ENCODE measurements at places on chromosomes 5 and 9. TPM values are rescaled to one million over a fixed set of nuclear protein-coding genes. Genes with fewer than 3 reads are reported as not detected.
A peak's percentile ranks its signal among the peaks of the same experiment; 100 is the strongest.

Gene PCDHB11
- 0.23 TPM for total RNA-seq

Gene SERF1B
- 9.0 TPM for total RNA-seq

Gene C9
- total RNA-seq: 3,238 TPM

Gene ANXA1
- 15.6 TPM for total RNA-seq

Gene IL3
- not detected for total RNA-seq

DNA sequence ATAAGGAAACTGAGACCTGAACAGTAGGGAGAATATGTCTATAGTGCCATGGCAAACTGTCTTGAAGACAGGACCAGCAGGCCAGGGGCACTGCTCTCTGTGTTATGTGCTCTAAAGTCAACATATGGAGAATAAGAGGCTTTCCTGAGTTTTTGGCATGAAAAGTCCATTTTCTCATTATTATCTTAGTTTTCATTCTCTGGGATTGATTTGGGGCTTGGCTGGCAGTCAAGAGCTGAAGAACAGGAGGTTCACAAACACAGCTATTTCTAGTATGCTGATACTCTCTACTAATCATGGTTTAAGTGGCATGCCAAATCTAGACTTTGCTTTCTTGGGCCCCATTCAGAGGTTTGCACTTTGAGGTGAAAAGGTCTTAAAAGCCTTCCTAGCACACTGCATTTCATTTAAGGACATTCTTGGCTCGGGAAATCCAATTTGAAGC is 404.4 kb downstream of the ZNF608 start:
- no peak for DNase-seq

DNA sequence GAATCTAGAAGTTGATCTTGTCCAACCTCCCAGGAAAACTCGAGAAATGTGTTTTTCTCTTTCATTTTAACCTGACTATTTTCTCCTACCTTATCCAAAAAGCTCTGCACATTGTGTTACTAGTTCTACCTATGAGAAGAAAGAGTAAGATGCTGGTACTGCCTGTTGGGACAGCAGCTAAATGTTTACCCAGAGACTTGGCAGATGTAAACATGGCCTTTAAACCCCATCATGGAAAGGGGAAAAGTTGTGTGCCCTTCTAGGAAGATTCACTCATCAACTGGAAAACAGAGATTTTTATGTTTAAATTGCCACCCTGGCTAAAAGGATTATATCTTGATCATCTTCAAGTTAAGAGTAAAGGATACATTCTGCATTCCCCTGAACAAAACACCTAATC is 3.5 kb downstream of the ARL15 start:
- no peak for DNase-seq

- no peak for DNase-seq
Observed at GRCh38 chr9:3386753-3387152, 139.0 kb downstream of the RFX3 start.

- DNase-seq: no peak
Observed at GRCh38 chr9:18472841-18473251, 1.1 kb upstream of the ADAMTSL1 start.

DNA sequence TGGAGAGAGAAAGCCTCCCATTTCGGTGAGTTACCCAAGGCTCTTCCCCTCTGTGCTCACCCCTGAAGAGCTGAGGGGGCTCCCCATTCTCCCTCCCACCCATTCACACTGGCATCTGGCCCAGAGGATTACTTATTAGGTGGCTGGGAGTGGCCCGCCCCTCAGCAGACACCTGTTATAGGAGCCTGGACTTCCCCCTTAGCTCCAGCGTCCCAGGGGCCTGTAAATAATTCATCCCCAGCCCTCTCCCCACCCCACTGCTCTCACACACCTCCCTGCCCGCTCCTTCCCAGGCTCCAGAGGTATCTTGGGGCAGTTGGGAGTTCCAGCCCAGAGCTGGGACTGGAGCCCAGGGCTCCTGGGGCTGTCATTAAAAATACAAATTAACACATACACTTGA is 11.6 kb upstream of the SLC6A7 start:
- no peak for DNase-seq

GRCh38 chr5:172740428-172741205 is 30.4 kb downstream of the DUSP1 start:
- no peak for DNase-seq

DNA sequence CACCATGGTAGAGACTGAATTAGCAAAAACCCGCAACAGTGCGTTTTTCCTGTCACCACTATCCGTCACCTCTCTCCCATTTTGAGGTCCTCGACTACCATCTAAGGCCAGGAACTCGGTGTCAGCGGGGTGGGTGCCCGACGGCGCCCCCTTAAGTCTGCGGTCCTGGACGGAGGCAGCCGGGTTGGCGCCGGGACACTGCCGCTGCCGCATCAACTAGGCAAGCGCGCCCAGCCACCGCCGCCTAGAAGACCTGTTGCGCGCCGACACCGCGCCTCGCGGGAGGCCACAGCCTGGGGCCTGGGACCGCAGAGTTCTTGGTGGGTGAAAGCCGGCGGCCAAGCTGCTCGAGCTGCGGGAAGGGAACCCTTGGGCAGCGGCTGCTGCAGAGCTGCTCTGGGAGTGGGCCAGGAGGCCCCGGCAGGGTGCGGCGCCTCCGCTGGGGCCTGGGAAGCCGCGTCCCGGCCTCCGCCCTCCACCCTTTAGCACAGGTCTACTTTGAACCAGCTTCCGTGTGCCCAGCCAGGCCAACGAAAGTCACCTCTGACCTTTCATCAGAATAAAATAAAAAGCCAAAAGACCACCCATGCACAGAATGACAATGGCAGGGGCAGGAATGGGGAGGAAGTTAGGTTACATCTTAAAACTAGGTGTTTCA is 3.5 kb downstream of the FOXB2 start:
- no peak for DNase-seq

DNA sequence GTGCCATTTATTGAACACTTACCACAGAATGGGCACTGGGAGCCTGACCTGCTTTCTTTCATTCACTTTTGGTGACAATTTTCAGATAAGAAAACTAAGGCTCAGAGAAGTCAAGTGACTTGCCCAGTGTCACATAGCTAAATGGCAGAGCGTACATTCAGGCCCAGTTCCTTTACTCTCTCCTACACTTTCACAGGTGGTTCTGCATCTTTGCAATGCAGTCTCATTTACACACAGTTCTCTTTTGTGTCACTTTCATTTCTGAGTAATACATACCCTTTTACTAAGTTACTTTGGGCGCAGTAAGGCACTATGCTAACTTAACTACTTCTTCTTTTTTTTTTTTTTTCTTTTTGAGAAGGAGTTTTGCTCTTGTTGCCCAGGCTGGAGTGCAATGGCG is 8.3 kb downstream of the NFIL3 start:
- DNase-seq: no peak

- no peak for DNase-seq
Observed at GRCh38 chr5:157729858-157730257, 1.4 kb upstream of the THG1L start.

DNA sequence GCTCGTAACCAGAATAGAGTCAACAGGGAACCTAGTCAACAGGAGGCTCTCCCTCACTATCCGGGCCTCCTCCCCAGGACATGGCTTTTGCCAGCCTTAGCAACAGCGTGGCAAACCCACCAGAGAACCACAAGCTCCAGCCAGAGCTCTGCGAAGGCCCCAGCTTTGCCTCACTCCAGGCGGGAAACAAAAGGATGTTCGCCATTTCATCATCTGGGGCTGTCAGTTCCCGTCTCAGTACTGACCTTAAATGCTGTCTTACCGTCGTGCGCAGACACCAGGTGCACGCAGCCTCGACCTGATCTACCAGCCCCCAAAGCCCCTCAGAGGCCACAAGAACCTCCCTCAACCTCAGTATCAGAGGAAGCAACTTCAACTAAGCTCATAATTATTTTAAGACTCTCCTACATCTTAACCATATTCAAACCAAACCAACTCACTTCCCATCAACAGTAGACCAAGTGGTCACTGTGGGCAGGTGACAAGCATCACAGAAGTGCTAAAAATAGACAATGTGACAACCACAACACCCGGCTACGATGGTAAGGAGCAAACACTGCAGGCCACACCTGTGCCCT is 71.4 kb downstream of the SEMA4D start:
- DNase-seq: no peak

DNA sequence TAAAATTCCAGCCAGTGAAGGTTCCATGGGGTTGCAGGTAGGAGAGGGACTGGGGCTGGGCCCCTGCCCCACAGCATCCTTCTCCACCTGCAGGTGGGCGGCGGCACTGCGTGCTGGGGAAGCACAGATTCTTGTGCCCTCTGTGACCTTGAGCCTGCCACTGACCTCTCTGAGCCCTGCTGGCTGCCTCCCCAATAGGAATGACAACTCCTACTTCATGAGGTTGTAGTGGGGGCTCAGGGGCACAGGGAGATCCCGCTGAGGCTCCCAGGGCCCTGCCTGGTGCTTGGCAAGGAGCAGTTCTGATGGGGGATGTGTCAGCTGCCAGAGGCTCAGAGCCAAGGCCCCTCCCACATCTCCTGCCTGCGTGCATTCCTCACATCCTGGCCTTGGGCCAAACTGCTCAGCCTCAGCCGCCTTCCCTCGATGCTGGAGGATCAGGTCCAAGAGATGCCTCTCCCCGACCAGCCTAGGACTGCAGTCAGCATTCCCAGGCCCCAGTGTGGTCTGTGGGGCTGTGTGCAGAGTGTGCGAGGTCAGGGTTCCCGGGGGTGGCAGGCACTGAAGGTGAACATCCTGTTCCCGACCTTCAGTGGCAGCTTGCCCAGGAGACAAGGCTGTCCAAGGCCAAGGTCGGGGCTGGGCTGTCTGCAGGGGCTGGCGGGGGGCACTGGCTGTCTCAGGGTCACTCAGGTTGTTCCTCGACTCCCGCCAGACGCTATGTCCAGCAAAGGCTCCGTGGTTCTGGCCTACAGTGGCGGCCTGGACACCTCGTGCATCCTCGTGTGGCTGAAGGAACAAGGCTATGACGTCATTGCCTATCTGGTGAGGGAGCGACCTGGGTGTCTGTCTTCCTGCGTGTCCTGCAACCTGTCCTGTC is 7.0 kb downstream of the ASS1 start:
- DNase-seq: peak; percentile 62

GRCh38 chr5:172235132-172235780 is 41.3 kb downstream of the EFCAB9 start:
- DNase-seq: no peak

DNA sequence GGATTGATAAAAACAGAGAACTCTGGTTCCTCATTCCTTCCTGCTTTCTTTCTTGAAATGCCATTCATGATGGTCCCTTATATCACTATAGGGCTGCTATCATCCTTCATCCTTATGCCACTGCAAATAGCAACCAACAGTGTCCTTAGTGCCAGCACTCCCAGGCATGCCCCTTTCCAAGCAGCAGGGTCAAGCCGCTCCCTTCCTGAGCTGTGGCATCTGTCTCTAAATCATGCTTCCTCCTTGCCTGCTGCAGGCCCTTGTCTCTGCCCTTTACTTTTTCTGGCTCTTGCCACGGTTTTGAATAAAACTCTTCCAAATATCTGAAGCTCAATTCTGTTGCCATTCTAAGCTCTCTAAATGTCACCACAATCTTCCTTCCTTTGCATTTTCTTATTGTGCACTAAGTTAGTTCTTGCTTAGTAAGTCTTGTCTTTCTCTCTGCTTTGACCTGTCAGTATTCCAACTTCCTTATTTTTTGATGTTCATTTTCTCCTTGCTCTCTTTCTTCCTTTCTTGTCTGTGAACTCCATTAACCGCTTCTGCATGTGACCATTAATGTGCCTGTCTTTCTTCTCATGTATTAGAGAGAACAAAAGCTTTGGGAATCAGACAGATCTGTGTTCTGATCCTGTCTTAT is 19.9 kb downstream of the TLR4 start:
- DNase-seq: no peak

DNA sequence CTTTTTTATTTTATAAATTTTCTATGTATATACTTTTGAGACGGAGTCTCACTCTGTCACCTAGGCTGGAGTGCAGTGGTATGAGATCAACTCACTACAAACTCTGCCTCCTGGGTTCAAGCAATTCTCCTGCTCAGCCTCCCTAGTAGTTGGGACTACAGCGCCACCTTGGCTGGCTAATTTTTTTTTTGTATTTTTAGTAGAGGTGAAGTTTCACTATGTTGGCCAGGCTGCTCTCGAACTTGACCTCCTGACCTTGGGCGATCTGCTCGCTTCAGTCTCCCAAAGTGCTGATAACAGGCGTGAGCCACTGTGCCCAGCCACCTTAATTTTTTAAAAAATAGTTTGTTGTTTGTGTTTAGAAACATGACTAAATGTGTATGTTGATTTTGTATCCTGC is 76.6 kb downstream of the FBXO4 start:
- no peak for DNase-seq

- no peak for DNase-seq
Observed at GRCh38 chr9:78248635-78249034, 12.8 kb downstream of the CEP78 start.

DNA sequence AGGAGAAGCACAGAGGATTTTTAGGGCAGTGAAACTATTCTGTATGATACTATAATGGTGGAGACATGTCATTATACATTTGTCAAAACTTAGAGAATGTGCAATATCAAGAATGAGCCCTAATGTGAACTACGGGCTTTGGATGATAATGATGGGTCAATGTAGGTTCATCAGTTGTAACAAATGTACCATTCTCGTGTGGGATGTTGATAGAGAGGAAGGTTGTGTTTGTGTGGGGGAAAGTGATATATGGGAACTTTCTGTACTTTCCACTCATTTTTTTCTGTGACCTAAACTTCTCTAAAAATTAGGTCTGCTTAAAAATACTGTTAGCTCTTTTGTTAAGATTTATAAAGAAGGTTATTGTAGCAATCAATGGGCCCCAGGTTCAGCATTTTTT is 138.9 kb downstream of the SPATA31D1 start:
- DNase-seq: no peak

- no peak for DNase-seq
Observed at GRCh38 chr9:116207371-116208111, 54.0 kb downstream of the PAPPA start.

DNA sequence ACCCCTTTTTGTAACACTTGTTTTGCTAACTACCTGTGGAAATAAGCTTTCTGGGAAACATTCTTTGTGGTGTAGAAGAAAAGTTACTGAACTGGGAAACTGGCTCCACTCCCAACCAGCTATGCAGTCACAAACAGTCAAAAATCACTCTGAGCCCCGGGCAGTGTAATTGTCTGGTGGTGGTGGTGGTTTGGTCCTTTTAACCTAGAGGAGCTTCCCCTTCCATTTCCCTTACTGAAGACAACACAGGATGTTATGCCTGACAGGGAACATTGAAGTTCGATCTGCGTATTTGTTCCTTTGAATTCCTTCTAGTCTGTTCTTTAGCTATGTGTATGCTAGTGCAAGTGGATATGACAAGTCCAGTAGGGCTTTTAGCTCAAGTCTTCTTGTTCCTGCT is 56.8 kb upstream of the TBCA start:
- DNase-seq: no peak

GRCh38 chr9:19233344-19233743 is 2.9 kb downstream of the DENND4C start:
- DNase-seq: no peak

DNA sequence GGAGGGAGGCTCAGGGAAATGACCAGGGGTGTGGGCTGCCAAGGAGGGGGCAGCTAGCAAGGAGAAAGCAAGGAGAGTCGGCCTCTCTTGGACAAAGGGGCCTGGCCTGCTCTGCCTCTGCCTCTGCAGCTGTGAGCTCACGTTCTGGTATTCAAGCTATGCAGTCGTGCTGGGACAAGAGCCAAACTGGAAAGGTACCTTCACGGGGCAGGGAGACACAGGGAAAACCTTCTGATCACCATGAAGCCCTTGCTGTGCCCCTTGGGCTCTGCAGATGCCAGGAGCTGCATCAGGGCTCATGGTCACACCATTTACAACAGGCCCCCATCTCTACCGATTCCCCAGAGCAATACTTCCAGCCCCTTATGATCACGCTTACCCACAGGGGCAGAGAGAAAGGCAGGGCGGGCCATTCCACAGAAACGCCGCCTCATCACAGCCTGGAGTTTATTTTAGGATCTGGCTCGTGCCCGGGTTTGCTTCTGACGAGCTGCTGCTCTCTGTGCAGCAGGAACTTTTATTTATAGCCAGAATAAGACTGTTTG is 63.2 kb downstream of the PRRT1B start:
- no peak for DNase-seq

GRCh38 chr9:112341730-112342129 is 8.3 kb upstream of the PTBP3 start:
- DNase-seq: no peak
